ENCODE measurements at places on chromosomes 2 and 18.

DNA sequence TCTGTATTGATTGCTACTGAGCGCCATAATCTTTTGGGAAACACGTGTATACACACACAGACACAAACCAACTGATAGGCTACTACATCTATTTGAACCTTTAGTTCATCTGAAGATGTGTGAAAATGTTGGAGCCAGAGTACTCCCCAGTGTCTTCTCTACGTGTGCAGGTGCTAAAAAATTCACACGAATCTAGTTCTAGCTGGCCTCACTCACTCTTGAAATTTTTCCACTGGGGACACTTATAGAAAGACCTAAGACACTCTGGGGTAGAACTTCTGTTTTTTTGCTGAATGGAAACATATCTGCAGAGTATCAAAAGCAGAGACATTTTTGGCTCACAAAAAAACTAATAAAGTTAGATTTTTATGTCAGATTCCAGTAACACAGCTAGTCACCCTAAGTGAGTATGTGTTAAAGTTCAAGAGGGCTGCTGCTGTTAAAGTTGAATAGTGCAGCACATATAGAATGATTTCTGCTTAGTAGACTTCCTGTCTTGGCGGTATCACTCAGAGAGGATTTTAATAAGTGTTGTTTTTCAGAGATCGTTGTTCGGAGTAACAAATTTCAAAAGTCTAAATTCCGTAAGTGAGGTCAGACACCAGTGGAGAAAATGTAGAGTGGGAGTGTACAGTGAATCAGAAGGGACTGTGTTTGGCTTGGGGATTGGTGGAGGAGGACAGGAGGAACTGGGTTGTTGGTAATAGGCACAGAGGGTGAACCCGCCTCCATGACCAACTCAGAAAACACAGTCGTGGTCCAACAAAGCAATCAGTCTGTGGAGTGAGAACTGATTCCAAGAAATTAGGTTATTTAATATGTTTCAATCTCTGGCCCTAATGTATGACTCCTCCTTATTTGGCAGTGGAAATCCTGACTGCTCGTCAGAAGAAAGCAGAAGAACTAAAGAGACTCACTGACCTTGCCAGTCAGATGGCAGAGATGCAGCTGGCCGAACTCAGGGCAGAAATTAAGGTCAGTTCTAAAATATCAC, 43.1 kb downstream of the KCTD18 start:
- no peak for DNase-seq

- no peak for DNase-seq
These were observed 21.9 kb downstream of the CDC42EP3 start for GRCh38 chr2:37649518-37649917.

GRCh38 chr2:100008956-100009355, 133.4 kb downstream of the AFF3 start:
- no peak for DNase-seq

GRCh38 chr2:118250001-118250400, 161.7 kb downstream of the INSIG2 start:
- DNase-seq = no peak

DNA sequence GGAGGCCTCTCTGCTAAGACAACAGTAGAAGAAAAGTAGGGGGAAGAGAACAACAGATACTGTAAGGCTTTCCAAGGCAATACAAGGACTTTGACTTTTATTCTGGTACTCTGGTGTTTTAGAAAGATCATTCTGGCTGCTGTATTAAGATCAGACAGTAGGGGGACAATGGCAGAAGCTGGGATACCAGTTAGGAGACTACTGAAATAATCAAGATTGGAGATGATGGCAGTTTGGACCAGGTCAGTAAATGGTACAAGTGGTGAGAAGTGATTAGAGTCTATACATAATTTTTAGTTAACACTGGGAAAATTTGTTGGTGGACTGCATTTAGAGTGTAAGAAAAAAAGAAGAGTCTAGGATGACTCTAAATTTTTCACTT, 139.7 kb downstream of the ROCK1 start:
- DNase-seq = no peak

GRCh38 chr2:22086726-22087125, 963.0 kb downstream of the TDRD15 start:
- no peak for DNase-seq
